GM12891 (cell line): ENCODE measurements at places on chromosomes 3 and 15.

DNA sequence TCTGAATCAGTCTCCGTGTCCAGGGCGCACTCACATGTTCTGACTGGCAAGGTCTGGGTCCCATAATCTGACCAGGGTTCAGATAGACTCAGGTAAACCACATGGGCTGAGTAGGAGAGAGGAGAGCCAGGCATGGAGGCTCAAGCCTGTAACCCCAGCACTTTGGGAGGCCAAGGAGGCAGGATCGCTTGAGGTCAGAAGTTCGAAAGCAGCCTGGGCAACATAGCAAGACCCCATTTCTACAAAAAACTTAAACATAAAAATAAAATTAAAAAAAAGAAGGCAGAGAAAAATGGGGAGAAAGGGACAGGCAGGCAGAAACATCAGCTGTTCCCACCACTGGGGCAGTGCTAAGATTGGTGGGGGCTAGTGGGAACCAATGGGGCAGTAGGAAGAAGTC is 5.4 kb downstream of the TMEM43 start:
- no peak for DNase-seq

GRCh38 chr3:76949462-76949861 is 90.4 kb upstream of the ROBO2 start:
- DNase-seq: no peak

GRCh38 chr3:125179143-125179883 is 33.2 kb downstream of the SLC12A8 start:
- DNase-seq: no peak

DNA sequence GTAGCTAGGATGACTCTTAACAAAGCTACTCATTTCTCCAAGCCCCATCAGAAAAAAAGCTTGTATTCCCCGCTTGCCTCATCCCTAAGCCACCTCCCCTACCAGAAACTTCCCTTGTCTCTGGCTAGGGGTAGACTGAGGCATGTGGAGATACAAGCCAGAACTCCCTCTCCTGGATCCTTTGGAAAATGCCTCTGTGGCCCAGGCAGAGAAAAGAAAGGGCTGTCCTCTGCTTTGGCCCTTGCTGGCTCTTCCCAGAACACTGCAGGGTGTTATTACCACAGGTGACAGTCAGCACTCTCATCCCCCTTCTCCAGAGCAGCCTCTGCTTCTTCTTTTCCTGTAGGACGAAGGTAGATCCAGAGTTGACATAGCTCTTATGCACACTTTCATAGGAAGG is 15.2 kb downstream of the RMDN3 start:
- no peak for DNase-seq

GRCh38 chr3:66322436-66322835 is 101.6 kb downstream of the SLC25A26 start:
- DNase-seq: no peak

- no peak for DNase-seq
Measured at GRCh38 chr3:193720169-193720568, 127.2 kb downstream of the OPA1 start.

GRCh38 chr3:18825665-18826064 is 322.6 kb upstream of the KCNH8 start:
- DNase-seq: no peak
